ENCODE measurements at places on chromosomes 7 and 10.

DNA sequence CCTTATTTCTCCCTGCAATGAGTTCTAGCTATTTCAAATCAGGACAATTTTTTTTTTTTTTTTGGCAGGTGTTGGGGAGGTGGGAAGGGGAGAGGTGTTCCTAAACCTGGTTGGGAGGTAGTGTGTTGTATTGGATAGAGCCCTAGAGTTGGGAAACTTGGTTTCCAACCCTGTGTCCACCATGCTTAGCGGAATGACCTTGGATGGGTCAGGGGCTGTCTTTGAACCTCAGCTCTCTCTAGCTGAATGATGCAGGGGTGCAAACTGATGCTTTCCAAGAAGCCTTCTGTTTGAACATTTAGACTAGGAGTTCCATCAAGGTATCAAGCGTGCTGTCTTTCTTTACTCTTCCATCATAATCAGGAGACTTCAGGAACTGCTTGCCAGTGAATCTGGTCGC lies 332.2 kb downstream of the LRMDA start:
- DNase-seq = no peak

DNA sequence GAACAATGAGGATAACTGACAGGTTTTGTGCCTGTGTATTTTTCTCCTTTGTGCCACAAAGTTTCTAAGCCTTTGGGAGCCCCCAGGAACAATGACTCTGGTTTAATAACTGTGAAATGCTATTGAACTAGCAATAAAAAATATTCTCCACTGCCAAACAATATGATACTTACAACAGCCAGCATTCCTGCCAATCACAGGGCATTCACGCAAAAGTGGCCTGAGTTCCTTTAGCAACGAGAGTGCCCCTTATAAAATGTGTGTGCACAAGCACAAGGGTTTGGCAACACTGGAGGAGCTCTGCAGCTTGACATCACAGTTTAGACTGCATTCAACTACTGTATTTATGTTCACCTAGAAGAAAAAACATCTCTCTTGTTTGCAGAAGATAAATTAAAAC lies 412.9 kb upstream of the NFE2L3 start:
- no peak for DNase-seq

- DNase-seq = no peak
Measured at GRCh38 chr7:26265065-26265464, 26.6 kb upstream of the SNX10 start.

DNA sequence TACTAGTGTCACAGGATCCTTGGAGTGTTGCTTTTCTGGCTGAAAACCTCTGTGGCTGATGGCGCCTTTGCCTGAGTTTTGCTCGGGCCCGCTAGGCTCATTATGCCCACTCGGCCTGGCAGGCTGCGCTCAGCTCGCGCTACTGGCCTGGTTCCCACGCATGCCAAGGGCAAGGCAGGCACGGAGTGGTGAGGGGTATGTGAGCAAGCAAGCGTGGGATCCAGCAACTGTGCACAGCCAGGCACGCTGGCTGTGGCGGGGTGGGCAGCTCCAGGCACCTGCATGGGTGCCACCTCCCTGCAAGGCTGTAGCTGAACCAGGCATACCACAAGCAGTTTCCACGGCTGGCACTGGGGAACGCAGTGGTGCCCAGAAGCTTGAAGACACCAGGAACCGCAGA lies 562.6 kb downstream of the GRM8 start:
- no peak for DNase-seq

GRCh38 chr10:29736366-29737073 lies 101.7 kb upstream of the SVIL start:
- DNase-seq = peak; percentile 68

GRCh38 chr7:104983578-104984539 lies 30.1 kb upstream of the KMT2E start:
- peak; percentile 91 for DNase-seq

DNA sequence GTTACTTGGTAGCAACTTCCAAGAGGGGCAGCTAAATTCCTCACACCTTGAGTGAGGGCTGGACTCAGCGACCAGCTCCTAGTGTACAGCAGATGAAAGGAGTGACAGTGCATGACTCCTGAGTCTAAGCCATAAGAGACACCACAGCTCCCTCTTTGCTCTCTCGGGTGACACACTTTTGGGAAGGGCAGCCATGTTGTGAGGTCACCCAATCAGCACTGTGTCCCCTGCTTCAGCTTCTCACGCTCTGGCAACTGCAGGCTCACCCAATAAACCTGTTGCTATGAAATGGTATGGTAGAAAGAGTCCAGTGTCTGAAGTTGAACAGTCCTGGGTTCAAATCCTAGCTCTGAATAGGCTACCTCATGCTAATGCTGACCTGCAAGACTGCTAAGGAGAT lies 20.9 kb downstream of the TMEM130 start:
- no peak for DNase-seq

DNA sequence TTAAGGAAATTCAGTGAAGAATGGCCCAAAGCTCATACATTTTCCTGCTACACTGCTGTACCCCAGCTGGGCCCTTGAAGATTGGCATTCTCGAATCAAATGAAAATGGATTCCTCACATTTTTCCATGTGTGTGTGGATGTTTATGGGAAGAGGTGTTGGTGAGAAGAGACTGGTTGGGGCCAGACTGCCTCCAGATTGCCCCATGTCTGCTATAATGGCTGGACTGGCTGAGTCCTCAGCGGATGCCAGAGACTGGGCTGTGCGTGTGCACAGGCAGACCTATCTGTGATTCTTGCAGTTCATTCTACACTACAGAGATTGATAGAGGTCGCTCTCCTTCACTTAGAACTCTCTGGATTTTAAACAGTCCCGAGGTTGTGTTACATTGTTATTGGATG lies 183.6 kb upstream of the GDF10 start:
- no peak for DNase-seq

DNA sequence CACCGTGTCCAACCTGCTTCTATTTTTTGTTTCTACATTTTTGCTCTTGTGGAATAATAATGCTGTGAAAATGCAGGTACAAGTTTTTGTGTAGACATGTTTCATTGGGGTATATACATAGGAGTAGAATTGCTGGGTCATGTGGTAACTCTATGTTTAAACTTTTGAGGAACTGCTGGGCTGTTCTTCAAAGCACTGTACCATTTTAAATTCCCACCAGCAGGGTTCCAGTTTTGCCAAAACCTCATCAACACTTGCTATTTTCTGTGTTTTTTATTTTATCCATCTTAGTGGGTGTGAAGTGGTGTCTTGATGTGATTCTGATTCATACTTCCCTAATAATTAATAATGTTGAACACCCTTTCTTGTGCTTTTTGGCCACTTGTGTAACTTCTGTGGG lies 138.6 kb downstream of the RGS10 start:
- DNase-seq = no peak

DNA sequence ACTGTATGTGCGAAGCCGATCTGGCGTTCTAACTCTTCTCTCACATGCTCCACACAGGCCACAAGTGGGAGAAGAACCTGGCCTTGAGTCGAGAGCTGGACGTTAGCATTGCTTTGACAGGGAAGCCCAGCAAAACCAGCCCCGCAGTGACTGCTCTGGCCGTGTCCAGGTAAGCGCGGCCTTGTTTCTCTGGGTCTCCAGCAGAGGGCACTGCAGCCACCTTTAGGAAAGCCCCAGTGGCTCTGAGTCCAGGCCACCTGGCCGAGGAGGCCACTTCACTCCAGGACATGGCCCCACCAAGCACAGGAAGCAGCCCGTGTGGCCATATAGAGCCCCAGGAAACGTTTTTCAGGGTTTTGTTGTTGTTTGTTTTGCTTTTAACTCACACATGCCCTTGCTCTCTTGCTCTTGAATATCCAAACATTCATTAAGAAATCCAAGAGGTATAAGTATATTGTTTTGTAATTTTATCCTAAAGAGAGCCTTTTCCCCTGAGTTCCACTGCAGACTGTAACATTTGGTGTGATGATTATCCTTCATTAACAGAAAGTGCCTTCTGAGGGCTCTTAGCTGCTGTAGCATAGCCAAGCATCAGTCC lies 41.8 kb upstream of the LRRC18 start:
- DNase-seq = peak; percentile 90

DNA sequence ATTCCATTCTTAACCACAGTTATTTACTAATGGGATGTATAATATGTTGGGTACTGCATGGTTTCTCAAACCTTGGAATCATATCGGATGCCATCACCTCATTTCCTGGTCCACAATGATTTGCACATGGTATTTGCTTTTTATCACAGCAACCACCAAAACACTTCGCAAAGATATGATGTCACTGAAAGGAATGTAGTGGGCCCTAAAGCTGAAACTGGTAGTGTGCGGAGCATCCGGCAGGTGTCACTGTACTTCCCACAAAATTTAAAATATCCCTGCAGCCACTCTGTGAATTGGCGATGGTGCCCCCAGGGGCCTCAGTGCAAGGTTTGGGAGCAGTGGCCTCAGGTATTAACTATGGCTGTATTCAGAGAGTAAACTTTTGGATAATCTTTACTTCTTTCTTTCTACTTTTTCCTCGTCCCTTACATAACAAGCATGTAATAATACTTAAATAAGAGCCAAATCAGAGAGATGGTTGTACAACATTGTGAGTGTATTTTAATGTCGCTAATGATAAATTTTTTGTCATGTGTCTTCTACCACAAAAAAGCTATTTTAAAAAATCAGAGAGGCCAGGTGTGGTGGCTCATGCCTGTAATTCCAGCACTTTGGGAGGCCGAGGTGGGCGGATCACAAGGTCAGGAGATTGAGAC lies 66.2 kb downstream of the FAM241B start:
- peak; percentile 67 for DNase-seq

- DNase-seq = no peak
Measured at GRCh38 chr7:151679881-151680612, 160.4 kb upstream of the RHEB start.

- DNase-seq = peak; percentile 70
Measured at GRCh38 chr7:26603631-26604030, 260.8 kb downstream of the SKAP2 start.

GRCh38 chr7:151850491-151851124 lies 26.3 kb downstream of the PRKAG2 start:
- no peak for DNase-seq

GRCh38 chr7:32177232-32177631 lies 107.0 kb upstream of the PDE1C start:
- no peak for DNase-seq

DNA sequence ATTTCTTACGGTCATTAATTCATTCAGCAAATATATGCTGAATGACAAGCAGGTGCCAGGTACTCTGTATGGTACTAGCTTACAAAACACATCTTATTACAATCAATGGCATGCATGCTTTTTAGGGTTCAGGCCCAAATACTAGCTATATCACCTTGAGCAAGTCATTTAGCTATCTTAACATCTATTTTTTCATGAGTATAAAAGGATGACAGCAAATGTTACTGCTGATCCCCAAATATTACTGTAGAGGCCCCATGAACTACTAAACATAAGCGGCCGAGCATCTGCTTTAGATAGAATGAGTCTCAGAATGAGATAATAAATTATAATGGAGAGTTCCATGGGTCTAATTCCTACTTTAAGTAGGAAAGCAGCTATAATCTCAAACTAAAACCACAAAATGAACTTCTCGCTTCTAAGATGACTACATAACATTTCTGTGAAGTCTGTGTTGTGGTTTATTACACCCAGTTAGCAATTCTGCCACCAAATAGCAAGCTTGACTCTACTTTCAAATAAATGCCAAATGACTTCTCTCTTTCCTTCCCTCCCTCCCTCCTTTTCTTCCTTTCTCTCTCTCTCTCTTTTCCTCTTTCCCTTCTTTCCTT lies 113.7 kb upstream of the LRRN3 start:
- DNase-seq = no peak

GRCh38 chr7:107951896-107952295 lies 51.1 kb downstream of the LAMB1 start:
- DNase-seq = no peak

GRCh38 chr10:12906051-12906541 lies 95.4 kb downstream of the CCDC3 start:
- DNase-seq = no peak

All from H9 (cell line).